ENCODE measurements at places on chromosomes 1 and 21.

DNA sequence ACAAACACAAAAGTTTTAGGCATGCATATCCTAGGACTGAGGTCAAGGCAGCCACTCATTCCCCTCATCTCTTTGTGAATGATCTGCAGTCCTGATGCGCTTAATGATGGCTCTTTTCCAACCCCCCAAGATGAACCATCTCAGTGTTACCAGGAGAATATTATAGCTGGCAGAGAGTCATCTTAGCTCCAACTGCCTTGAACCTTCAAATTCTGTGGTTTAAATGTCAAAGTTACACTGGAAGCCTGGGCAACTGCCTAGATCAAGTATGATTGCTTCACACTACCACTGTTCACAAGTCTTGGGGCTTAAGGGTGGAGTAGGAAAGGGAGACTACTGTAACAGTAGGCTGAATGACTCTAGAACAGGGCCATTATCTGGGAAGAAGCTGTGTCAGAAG, 8.0 kb upstream of the MYBPHL start:
- DNase-seq: peak; percentile 57

GRCh38 chr1:11541956-11542355, 63.0 kb downstream of the DISP3 start:
- no peak for DNase-seq

GRCh38 chr1:32466761-32467160, 1.9 kb downstream of the ZBTB8B start:
- no peak for DNase-seq

- DNase-seq: peak; percentile 93
These were observed 682.4 kb upstream of the ADAMTS5 start for GRCh38 chr21:27649323-27649722.

- peak; percentile 58 for DNase-seq
These were observed 39.6 kb downstream of the UCHL5 start for GRCh38 chr1:193019442-193020026.

- DNase-seq: no peak
These were observed 47.5 kb downstream of the EVA1C start for GRCh38 chr21:32459972-32460371.

GRCh38 chr1:18908911-18909771, 6.8 kb upstream of the ALDH4A1 start:
- no peak for DNase-seq

DNA sequence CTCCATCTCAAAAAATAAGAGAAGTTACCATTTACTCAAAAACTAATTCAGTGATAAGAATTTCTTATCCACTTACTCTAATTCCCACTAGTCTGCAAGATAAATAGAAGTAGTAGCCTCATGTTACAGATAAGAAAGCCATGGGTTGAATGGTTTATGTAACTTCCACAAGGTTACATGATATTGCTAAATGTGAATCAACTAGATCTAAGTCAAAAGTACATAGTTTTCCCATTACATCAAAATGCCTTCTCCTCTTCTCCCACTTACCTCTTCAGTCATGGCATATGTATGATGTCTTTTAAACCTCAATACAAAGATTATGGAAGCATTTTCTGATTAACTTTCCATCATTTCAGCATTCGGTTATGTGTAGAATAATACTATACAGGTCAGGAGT, 108.5 kb downstream of the ASH1L start:
- peak; percentile 35 for DNase-seq

GRCh38 chr1:206963740-206964139, 6.5 kb downstream of the FCAMR start:
- no peak for DNase-seq

GRCh38 chr1:38527373-38527966, 332.1 kb downstream of the RRAGC start:
- no peak for DNase-seq

GRCh38 chr1:17539118-17539476, 401 bp upstream of the ARHGEF10L start:
- DNase-seq: no peak

DNA sequence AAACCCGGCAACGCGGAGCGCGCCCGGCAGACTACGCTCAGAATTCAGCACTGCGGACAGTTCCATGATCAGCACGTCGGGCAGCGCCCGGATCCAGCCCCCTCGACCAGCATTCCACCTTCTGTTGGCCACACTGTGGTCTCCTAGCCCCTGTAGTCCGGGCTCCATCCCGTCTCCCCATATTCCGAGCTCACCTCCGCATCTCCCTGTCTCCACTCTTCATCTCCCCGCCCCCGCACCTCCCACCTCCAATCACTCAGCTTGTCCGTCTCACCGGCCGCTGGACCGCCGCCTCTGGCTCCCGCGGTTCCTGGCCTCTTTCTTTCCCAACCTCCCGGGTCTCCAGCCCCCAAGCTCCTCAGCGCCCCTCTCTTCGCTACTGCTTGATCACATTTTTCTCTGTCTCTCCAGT, 500 bp downstream of the EPHA10 start:
- DNase-seq: peak; percentile 40

- DNase-seq: no peak
These were observed 23.6 kb downstream of the IFFO2 start for GRCh38 chr1:18932879-18933278.

GRCh38 chr1:162954824-162955223, 93.8 kb upstream of the CCDC190 start:
- DNase-seq: peak; percentile 13

DNA sequence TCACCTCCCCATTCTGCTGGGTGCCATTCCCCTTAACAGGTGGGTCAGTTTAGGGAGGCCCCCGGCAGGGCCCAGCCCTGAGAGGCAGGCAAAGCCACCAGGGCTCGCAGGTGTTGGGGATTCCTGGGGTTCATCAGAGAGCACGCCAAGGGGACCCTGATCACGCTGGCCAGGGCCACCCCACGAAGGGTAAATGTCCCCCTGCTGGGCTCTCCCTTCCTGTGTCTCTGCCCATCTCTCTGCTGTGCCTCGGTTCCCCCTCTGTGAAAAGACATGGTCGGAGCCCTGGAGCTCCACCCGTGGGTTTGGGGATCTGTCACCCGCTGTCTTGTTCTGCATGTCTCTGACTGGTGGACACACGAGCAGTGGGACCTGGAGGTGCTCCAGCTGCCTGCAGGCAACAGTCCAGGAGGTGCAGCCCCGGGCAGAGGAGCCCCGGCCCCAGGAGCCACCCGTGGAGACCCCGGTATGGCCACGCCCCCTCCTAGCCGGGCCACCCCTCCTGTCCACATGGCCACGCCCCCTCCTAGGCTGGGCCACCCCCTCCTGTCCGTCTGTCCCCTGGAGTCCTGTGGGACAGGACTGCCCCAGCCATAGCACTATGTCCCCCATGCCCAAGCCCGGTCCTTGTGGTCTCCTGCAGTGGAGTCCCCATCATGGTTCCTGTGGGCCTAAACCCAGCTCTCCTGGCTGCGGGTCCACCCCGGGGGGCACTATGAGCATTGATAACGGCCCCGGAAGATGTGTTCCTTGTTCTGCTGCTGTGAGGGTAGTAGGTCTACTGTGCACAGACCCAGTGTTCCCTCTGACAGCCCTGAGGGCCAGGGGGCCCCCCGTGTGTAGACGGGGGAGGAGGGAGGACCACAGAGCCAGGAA, 6.5 kb downstream of the AIRE start:
- no peak for DNase-seq

- DNase-seq: peak; percentile 87
These were observed 14.0 kb upstream of the TBX15 start for GRCh38 chr1:119002028-119002686.

DNA sequence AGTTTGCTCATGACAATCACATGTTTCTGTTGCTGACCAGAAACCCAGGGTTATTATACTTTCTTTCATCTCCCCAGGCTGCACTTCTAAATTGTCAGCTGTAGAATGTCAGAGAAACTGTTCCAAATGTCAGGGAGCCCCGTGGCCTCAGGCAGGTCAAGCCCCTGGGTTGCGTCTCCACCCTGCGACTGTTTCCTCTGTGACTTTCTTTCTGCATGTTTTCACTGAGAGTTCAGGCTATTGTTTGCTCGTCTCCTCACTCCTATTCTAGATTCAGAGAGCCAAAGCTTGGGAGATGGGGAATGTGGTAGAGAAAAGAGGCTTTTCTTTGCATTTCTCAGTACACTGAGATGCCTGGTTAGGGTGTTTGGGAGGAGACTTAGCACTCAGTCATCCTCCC, 97.4 kb downstream of the CENPF start:
- no peak for DNase-seq

DNA sequence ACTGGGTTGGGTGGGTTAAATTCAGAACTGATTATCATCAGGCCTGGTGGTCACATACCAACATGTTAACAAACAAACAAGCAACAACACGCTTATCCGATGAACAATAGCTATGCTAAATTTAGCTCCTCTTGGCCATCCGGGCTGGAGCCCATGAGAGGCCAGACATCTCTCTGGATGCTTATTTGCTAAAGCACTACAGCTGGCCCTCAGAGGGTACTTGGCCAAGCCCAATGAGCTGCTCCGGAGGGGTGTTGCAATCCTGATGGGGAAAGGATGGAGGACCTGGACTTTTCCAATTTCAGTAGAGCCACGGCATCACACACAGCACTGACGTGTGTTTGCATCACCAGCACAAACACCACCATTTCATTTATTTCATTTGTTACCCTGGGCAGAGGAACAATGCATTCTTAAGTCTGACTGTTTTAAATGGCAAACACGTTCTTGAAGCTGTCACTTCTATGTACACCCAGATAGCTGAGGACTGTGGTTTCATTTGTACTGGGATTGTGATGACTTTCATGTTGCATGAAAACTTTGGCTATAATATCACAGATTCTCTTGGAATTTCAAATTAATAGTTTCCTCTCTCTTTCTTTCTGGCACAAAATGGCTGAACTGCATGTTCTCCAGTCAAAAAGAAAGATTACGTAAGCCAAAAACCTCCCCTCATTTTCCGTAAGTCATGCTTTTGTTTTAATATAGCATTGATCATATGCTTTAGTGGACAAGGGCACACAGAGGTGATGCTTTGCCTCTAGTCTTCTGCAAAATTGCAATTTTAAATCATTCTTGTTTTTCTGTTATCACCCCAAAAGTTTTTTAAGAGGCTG, 359.8 kb upstream of the KAZN start:
- no peak for DNase-seq

GRCh38 chr1:215287362-215287761, 204.8 kb downstream of the KCNK2 start:
- DNase-seq: no peak

GRCh38 chr1:164673584-164674214, 114.7 kb downstream of the PBX1 start:
- no peak for DNase-seq

DNA sequence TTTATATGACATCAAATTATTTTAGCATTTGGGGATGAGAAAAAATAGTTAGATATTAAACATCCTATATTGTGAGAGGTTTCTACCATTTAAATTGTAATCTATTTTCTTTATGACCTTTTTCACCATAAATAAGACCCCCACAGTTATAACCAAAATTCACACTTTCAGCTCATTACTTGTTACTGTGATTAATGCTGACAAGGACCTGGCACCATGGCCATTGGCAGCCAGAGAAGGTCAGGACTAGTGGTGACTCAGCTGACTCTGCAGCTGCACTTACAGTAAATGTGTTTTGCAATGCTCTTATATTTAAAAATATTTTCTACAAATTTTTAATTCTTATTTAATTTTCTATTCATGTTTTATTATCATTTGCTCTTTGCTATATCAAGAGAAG, 133.3 kb upstream of the C1orf105 start:
- DNase-seq: peak; percentile 64

GRCh38 chr1:193542690-193543089, 356.3 kb upstream of the B3GALT2 start:
- DNase-seq: peak; percentile 8

DNA sequence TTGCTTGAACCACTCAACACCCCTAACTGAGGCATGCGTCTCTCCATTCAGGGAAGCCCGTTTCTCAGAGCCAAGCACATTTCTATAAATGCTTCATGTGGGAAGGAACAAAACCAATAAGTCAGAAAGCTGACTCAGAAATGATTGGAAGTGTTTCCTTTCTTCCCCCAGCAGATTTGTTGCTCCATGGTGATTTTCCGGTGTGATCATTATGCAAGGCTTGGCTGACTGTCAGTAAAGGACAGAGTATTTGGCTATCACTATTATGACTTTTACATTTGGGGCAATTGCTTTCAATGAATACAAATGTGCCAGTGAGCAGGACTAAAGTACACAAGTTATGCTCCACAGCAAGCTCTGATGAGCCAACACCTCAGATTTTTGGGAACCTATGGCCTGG, 53.3 kb upstream of the ZC3H11B start:
- DNase-seq: peak; percentile 93

- no peak for DNase-seq
These were observed 40.9 kb downstream of the STX6 start for GRCh38 chr1:180981596-180982387.

DNA sequence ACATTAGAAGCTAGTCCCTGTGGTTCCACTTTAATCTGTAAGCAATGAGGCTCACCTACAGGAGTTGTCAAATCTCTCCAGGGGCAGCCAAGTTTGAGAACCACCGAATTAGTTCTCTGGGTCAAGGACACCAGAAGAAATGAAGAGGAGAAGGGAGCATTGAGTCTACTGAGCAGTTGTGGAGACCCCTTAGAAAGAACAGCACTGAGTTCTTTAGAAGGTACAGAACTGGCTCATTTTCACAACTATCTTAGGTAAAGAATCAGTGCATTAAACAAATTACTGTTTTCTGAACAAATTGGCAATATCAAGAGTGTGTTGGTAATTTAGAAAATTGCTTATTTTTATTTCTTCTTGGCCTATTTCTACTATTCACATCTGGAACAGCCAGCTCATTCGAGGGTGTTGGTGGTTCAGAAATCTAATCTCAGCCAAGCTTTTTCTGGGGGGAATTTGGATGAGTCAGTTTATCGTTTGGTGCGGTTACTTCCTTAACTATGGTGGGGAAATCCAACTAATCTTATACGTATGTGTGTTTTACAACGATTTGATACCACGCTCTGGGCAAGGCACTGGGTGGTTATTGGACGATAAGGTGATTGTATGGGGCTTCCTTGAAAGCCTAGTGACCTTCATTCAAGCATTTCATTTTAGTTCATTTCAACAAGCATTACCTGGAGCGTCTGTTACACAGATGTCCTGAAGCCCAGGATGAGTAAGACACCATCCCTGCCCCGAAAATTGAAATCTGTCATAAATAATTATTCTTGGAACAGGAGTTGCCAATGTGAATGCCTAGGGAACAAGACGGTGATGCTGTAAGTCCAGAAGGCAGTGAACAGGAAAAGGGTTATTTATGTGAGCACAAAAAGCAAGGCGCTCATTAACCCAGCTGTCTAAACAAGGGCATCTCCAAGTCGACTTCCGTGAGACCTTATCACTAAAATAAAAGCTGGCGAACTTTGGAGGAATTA, 52.0 kb upstream of the TMPRSS2 start:
- DNase-seq: peak; percentile 83

- no peak for DNase-seq
These were observed 4.6 kb upstream of the KRTAP10-4 start for GRCh38 chr21:44568667-44569556.

GRCh38 chr1:107132195-107132594, 8.6 kb upstream of the NTNG1 start:
- no peak for DNase-seq

DNA sequence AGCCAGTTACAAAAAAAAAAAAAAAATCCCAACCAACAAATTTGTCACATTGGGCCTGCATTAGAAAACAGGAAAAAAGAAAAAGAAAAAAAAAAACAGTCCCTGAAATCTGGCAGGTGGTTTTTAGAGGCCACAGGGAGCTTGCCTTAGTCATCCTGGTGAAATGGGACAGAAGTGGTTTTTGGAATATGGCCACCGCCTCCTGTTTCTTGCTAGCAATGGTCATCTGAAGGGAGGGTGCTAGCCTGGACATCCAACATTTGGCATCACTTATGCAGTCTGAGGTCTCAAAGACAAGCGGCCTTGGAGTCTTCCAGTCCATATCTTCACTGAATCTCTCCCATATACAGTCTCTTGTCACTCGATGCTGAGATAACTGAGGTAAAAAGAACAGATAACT, 20.1 kb upstream of the NKAIN1 start:
- DNase-seq: no peak

GRCh38 chr1:116560704-116561490, 9.9 kb downstream of the CD58 start:
- DNase-seq: no peak

Data from fibroblast of upper back skin (primary cell).